ENCODE measurements at places on chromosomes 4 and X.

- DNase-seq: no peak
Measured at GRCh38 chr4:52164116-52164515, 113.0 kb downstream of the SPATA18 start.

- DNase-seq: no peak
Measured at GRCh38 chr4:99921174-99921573, 25.2 kb downstream of the DNAJB14 start.

- DNase-seq: no peak
Measured at GRCh38 chr4:179530958-179531357, 2088.7 kb upstream of the AGA start.

GRCh38 chr4:169254546-169254983 lies 16.2 kb downstream of the SH3RF1 start:
- no peak for DNase-seq

- DNase-seq: no peak
Measured at GRCh38 chr4:141899103-141899502, 262.7 kb downstream of the IL15 start.

DNA sequence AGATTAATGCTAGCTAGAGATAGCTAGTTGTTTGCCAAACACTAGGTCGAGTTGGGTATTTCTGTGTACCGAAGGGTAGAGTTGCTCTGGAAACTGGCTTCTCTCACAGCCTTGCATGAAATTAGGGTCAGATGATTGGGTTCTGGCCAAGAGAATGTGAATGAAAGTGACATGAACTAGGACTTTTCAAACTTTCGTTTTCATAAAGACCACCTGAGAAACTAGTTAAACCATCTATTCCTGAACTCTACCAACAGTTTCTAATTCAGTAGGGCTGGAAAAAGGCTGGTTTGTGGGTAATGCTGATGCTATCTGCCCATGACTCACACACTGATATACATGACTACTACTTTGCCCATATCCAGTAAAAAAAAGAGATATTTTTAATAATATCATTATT lies 157.6 kb downstream of the GASK1B start:
- DNase-seq: no peak

- no peak for DNase-seq
Measured at GRCh38 chr4:159017323-159018026, 85.4 kb upstream of the RAPGEF2 start.

GRCh38 chrX:19990151-19990555 lies 708 bp downstream of the BCLAF3 start:
- no peak for DNase-seq

GRCh38 chr4:83281307-83281706 lies 3.3 kb downstream of the COQ2 start:
- DNase-seq: no peak

DNA sequence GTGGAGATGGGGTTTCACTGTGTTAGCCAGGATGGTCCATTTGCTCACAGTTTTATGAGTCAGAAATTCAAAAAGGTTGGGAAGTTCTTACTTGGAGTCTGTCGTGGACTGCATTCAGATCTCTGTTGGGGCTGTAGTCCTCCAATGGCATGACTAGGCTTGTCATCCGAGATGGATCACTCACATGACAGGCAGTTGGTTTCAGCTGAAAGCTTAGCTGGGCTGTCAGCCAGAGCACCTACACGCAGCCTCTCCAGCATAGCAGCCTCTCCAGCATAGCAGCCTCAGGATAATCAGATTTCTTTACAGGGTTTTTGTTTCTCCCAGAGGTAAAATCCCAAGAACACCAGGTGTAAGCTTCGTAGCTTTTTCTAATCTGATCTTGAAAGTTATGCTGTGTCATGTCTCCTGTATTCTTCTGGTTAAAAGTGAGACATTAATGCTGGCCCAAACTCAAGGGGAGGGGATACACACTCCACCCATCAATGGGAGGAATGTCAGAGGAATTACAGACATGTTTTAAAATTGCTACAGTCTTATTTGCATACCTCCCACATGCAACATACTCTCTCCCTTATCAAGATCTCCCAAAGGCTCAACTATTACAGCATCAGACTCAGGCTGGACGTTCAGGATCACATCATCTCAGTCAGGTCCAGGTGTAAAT lies 31.6 kb upstream of the SOD3 start:
- DNase-seq: no peak

GRCh38 chr4:26619784-26620183 lies 35.9 kb downstream of the TBC1D19 start:
- DNase-seq: no peak

DNA sequence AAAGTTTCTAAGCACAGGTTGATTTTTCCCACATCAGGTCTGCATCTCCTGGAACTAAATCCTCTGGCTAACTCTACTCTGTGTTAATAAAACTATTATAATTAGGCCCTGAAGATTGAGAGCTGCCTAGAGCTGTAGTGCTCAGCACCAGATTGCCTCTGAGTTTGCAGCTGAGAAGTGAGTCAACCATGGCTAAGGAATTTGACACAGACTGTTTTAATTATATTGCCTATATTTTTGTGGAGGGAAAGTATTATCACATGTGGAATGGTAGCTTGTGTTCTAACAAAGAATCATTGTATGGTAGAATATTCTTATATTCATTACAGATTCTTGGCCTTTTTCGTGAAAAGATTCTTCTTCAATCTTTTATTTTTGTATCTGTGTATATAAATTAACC lies 1907.6 kb upstream of the TENM3 start:
- no peak for DNase-seq

DNA sequence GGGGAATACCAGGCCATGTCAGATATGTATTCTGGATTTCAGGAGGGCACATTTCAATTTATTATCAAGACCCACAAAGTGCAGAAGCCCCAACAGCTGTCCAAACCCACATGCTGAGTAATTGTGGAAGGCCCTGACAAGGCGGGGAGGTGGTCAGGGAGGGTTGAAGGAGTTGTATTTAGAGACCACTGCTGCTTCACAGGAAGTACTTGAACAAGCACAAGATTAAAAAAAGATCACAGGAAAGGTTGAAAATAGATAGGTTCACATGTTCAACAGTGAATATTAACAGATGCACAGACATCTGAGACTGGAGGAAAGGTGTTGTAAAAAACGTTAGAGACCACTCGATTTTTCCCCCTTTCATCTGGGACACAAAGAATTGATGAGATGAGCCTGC lies 17.9 kb downstream of the ATP8A1 start:
- DNase-seq: no peak

GRCh38 chr4:28287831-28288233 lies 1427.2 kb downstream of the STIM2 start:
- no peak for DNase-seq

- no peak for DNase-seq
Measured at GRCh38 chrX:120235284-120235683, 15.3 kb upstream of the ZBTB33 start.

DNA sequence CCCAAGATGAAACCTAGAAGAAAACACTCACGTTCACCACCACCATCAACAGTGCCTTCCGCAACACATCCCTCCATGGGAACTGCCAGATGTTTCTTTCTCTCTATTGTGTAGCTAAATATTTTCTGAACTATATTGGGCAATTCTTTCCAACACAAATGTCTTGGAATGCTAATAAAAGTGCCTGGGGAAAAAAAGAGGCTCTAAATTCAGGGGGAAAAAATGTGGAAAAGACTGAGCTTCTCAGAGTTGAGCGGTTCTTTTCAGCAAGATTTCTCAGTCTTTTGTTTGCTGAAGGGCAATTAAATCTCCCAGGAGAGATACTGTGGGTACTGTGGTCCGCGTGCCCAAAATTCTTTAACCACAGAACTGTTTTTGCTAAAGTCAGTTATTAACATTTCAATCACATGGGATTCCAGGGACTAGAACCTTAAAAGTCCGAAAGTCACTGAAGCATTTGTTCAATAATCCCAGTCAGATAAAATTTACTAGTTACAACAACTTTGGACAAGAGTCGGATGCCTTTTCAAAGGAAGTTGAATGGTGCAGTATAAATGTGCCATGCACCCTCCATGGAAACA lies 51.9 kb upstream of the DHRSX start:
- DNase-seq: no peak

- no peak for DNase-seq
Measured at GRCh38 chrX:39822133-39822748, 275.5 kb downstream of the BCOR start.

GRCh38 chrX:107724653-107725052 lies 50.9 kb downstream of the TSC22D3 start:
- no peak for DNase-seq

GRCh38 chr4:4689694-4690440 lies 148.0 kb upstream of the STX18 start:
- no peak for DNase-seq
